Stimulated activated CD8-positive, alpha-beta memory T cell treated with anti-CD3 and anti-CD28 coated beads, Interleukin-4, amount 100 ng/mL, for 48 hours (primary cell): ENCODE measurements at places on chromosomes 2 and 18.

- DNase-seq = no peak
These were observed 55.4 kb downstream of the MAP4K3 start for GRCh38 chr2:39381653-39382052.

DNA sequence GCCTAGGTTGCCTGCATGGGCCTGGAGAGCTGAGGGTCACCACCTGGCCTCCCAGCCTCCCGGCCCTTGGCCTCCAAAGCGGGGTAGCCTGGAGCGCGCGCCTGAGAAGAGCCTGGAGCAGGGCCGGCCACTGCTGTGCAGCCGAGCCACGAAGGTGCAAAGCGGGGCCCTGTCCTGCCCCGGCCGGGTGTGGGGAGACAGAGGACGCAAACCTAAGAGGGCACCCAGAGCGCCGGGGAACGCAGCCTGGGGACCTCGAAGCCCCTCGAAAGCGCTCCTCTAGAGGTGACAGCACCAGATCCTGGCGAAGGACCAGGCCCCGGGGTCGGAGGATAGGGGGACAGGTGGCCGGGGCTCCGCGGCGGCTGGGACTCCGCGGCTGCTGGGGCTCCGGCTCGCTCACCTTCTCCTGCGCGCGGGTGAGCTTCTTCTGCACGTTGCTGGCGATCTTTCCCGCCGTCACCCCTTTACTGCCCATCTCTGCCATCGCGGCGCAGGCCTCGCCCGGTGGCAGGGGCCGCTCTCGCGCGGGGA, 430 bp downstream of the BIN1 start:
- peak; percentile 40 for DNase-seq

GRCh38 chr2:26533661-26534060, 55.7 kb upstream of the OTOF start:
- no peak for DNase-seq

GRCh38 chr2:17166506-17166905, 351.7 kb downstream of the RAD51AP2 start:
- DNase-seq = no peak

- no peak for DNase-seq
These were observed 48.2 kb upstream of the SPP2 start for GRCh38 chr2:234002281-234002680.

DNA sequence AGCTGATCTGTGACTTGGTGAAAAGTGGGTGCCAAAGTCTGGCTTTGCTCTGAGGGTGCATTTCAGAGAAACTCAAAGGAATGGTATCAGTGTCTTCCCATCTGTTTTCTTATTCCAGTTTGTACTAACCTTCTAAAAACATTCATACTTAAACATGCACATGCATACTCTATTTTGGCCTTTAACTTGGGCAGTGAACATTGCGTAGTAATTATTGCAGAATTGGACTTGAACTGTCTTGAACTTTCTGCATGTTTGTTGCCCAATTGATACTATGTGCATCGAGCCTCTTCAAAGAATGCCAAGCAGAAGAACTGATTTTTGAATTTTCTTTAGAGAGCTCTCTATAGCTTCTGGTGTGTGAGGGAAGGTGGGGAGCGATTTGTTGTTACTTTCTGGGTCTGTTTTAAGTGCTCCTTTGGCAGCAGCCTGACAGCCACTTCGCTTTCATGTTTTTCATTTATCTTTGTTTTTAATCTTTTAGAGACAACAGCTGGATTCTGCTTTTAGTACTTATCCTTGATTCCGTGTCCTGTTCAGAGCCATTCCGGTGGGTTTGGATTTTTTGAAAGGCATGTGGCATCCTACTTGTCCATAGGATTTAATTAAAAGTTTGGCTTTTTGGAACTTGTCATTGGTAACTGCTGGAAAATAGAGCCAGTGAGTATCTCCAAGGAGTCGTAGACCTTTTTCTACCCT, 159.2 kb downstream of the RAPGEF4 start:
- DNase-seq = no peak

DNA sequence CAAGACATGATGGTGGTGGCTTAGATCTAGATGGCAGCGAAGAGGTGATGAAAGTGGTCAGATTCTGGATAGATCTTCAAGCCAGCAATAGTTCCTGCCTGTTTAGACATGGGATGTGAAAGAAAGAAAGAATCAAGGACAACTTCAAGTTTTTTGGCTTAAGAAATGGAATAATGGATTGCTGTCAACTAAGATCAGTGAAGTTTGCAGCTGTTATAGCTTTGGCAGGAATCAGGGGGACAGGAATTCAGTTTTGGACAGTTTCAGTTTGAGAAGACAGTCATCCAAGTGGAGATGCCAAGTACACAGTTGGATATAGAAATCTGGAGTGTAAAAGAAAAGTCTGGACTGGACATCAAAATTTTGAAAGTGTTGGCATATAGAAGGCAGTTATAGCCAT, 283.7 kb upstream of the PKDCC start:
- DNase-seq = no peak

DNA sequence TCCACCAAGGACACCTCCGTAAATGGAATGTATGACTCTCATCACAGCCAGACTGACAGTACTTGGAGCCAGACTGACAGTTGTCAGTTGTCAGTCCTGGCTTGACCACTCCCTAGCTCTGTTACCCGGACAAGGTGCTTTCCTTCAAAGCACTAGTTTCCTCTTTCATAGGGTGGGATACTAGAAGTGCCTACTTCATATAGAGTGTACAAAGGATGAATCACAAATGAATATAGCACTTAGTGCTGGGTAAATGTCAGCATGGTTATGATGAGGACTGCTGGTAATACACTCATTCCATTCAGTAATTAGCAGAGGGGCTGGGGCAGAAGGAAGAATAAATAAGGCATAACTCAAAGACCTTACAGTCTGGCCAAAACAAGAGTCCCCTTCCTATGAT, 91.4 kb downstream of the ARL4C start:
- no peak for DNase-seq

GRCh38 chr2:235766278-235766677, 272.4 kb downstream of the AGAP1 start:
- DNase-seq = peak; percentile 64

GRCh38 chr18:32684096-32684495, 88.7 kb downstream of the KLHL14 start:
- DNase-seq = no peak
